ENCODE measurements at places on chromosomes 2 and 18.

DNA sequence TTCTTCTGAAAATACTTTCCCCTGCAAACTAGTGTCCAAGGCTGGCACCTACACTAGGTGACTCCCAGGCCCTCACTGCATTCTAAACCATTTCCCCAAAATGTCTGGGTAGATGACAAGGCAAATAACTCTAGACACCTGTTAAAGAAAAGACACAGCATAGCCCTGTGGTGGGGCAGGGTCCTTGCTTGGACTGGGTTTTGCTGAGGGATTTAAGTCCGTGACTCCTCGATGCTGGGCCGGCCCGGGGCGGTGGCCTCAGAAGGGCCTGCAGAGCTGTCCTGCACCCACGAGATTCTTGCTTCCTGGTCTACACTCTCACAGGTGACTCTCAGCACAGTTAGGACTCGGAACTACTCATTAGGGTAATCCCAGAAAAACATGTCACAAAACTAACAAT lies 55.2 kb downstream of the MBP start:
- peaks cover 46% of the 10 kb centered on the region for H3K4me1 ChIP-seq
- H3K36me3 ChIP-seq = peaks cover 59% of the 10 kb centered on the region
- DNase-seq = no peak
- H3K4me3 ChIP-seq = no peak overlapping the region
- H3K27ac ChIP-seq = no peak overlapping the region

DNA sequence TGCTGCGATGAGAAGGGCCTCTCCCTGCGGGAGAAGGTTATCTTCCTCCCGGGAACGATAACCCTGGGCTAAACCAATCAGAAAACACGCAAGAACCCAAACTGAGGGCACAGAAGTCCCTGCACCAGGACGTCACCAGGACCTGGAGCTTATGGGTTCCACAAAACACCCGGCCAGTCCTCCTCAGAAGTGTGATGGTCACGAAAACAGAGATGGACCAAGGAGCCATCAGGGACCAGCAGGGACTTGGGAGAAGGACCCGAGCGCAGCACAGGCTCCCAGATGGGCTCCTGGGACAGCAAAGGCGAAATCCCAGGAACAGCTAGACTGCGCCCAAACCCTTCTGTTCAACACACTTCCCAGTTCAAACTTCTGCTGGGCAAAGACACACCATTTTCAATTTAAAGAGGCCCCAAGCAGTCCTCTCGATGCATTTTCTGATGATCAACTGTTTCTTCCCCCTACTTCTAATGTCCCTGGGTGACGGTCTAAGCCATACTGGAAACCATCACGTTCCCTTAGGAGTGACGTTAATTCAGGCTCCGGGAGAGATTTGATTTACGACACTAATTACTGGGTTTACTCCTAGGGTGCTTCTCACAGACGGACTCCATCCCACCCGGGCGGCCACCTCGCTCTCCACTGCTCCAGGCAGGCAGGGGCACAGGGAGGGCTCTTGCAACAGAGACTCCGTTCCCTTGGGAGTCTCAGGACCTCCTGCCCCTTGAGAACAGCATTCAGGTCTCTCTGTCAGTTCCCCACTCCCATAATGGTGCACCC lies 29.2 kb downstream of the ZNF516 start:
- H3K27ac ChIP-seq = no peak overlapping the region
- no peaks in the 10 kb centered on the region for H3K36me3 ChIP-seq
- peaks cover 6% of the 10 kb centered on the region for H3K27me3 ChIP-seq

DNA sequence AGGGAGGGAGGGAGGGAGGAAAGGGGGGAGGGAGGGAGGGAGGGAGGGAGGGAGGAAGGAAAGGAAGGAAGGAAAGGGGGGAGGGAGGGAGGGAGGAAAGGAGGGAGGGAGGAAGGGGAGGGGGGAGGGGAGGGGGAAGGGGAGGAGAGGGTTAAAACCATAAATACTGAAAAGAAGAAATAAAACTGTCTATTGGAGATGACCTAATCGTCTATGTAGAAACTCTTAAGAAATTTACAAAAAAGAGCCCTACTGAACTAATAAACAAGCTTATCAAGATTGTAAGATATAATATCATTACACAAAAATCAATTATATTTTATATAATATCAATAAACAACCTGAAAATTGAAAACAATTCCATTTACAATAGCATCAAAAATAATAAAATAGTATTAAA lies 32.3 kb upstream of the CTDP1 start:
- peaks cover 5% of the 10 kb centered on the region for H3K27me3 ChIP-seq
- H3K36me3 ChIP-seq = no peaks in the 10 kb centered on the region
- no peak overlapping the region for H3K27ac ChIP-seq
- no peaks in the 10 kb centered on the region for H3K4me1 ChIP-seq
- no peak for DNase-seq
- H3K4me3 ChIP-seq = no peak overlapping the region

GRCh38 chr2:33047939-33048338 lies 101.2 kb downstream of the LTBP1 start:
- H3K4me3 ChIP-seq = no peak overlapping the region
- no peaks in the 10 kb centered on the region for H3K4me1 ChIP-seq
- H3K27ac ChIP-seq = no peak overlapping the region
- H3K36me3 ChIP-seq = no peaks in the 10 kb centered on the region
- peaks cover 12% of the 10 kb centered on the region for H3K27me3 ChIP-seq

- DNase-seq = peak; percentile 17
- no peaks in the 10 kb centered on the region for H3K36me3 ChIP-seq
- H3K4me1 ChIP-seq = peaks cover 9% of the 10 kb centered on the region
- H3K27me3 ChIP-seq = peaks cover 7% of the 10 kb centered on the region
- H3K27ac ChIP-seq = peak overlapping the region; percentile 79
Measured at GRCh38 chr18:55477499-55477859, 110.5 kb downstream of the TCF4 start.

GRCh38 chr2:219527472-219527871 lies 13.2 kb downstream of the ASIC4 start:
- peaks cover 66% of the 10 kb centered on the region for H3K27me3 ChIP-seq
- H3K4me3 ChIP-seq = no peak overlapping the region
- no peaks in the 10 kb centered on the region for H3K4me1 ChIP-seq

- DNase-seq = no peak
- no peaks in the 10 kb centered on the region for H3K36me3 ChIP-seq
- H3K4me1 ChIP-seq = no peaks in the 10 kb centered on the region
- H3K27ac ChIP-seq = no peak overlapping the region
- no peak overlapping the region for H3K4me3 ChIP-seq
Measured at GRCh38 chr2:218832520-218832919, 917 bp upstream of the PRKAG3 start.

All from activated T-helper 2 cell treated with anti-CD3 and anti-CD28 coated beads, Interferon-gamma antibody, Interleukin-2, Interleukin-4, amounts not matched to agents 10 μg/mL and 5 μg/mL and 100 μg/mL, durations not matched to agents 14 hours and 24 hours and 36 hours (primary cell).